ENCODE measurements at places on chromosomes 4 and X. TPM values are rescaled to one million over a fixed set of nuclear protein-coding genes. Genes with fewer than 3 reads are reported as not detected.

Gene TRIM2
- total RNA-seq: 49.1 TPM

Gene GUCY1B1
- total RNA-seq: 4.9 TPM

Gene VCX2
- not detected for total RNA-seq

Gene GPC3
- total RNA-seq: 19.5 TPM

Gene PABPC4L
- 0.26 TPM for total RNA-seq

Gene RIPPLY1
- total RNA-seq: not detected

Gene CXorf66
- total RNA-seq: not detected

Gene CNKSR2
- total RNA-seq: 0.66 TPM

Data from smooth muscle cell of the pulmonary artery (primary cell).